ENCODE measurements at places on chromosomes 2 and 18.

DNA sequence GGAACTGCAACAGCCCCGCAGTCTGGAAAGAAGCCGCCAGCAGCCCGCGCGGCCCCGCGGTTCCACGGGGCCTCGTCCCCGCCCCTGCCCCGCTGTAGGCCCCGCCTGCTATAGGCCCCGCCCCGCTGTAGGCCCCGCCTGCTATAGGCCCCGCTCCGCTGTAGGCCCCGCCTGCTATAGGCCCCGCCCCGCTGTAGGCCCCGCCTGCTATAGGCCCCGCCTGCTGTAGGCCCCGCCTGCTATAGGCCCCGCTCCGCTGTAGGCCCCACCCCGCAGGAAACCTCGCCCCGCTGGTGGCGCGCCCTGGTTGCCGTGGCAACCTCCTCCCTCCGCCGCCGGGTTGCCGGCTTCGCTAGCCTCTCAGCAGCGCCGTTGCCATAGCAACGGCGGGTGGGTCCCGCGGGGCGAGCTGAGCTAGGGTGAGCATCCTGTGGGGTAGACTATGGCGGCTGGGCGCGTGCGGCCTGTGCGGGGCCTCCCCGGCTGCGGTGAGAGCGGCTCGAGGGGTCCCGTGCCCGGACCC is 12.2 kb upstream of the KIF1A start:
- DNase-seq, result peak; percentile 99

- DNase-seq, result peak; percentile 48
These were observed 1.3 kb upstream of the LRP2 start for GRCh38 chr2:169363560-169364150.

DNA sequence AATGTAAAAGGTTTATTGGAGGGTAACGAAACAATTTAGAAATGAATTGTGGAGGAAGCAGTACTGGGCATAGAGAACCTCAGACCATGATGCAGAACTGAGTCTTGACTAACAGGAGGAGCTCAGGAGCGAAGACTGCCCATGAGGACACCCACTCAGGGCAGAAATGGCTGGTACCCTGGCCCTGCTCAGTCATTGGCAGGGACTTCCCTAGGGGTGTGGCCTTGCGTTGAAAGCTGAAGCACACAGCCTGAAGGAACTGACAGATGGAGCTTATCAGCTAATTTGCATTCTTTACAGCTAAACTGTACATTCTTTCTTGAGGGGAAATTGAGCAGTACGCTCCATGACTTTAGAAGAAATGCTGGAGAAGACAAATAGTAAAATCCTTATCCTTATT is 57.1 kb downstream of the PDK1 start:
- no peak for DNase-seq

DNA sequence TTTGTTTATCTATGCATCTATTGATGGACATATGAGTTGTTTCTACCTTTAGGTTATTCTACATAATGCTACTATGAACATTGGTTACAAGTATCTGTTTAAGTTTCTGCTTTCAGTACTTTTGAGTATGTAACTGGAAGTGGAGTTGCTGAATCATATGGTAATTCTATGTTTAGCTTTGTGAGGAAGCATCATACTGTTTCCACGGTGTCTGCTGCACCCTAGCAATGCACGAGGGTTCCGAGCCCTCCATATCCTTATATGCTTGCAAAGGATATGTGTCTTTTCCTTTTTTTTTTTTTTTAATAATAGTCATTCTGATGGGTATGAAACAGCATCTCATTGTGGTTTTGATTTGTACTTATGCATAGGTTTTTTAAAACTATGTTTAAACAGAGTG is 83.7 kb downstream of the FMNL2 start:
- peak; percentile 21 for DNase-seq

- no peak for DNase-seq
These were observed 119.2 kb upstream of the TMEM18 start for GRCh38 chr2:796141-796985.

DNA sequence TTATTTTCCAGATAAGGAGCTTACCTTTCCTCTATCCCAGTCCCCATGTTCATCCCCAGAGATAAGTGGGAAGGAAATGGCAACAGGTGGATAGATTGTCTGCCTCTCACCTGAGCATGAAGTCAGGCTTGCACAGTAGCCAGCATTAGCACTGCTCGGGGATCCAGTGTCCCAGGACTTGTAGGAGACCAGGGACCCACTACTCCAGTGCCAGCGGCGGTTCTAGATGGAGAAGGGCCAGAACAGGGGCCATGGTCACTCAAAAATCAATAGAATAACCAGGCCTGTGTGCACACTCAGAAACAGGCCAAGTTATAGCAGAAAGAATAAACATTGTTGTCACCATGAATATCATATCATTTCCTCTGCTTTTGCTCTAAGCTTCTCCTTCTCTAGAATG is 2.4 kb downstream of the REG1B start:
- DNase-seq, result no peak

GRCh38 chr18:67151366-67151765 is 365.2 kb downstream of the DSEL start:
- no peak for DNase-seq

- no peak for DNase-seq
These were observed 195.7 kb upstream of the SESTD1 start for GRCh38 chr2:179460181-179460929.

DNA sequence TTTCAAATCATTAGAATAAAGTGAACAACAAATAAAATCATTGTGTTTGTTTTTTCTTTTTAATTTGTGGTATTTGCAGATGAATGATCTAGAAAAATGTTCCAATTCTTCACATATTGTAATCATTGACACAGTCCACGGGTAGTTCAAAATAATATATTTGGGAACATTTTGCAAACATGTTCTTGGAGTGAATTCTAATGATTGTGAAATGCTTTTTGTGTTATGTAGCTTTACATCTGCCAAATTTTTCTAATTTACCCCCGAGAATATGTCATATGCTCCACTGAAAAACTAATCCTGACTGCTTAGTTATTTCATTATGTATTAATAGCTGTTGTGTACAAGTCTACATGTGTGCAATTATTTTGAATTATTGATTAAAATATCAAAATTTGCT is 1468.4 kb upstream of the NXPH2 start:
- DNase-seq, result no peak

- DNase-seq, result no peak
These were observed 37.7 kb downstream of the RPIA start for GRCh38 chr2:88729061-88729745.

DNA sequence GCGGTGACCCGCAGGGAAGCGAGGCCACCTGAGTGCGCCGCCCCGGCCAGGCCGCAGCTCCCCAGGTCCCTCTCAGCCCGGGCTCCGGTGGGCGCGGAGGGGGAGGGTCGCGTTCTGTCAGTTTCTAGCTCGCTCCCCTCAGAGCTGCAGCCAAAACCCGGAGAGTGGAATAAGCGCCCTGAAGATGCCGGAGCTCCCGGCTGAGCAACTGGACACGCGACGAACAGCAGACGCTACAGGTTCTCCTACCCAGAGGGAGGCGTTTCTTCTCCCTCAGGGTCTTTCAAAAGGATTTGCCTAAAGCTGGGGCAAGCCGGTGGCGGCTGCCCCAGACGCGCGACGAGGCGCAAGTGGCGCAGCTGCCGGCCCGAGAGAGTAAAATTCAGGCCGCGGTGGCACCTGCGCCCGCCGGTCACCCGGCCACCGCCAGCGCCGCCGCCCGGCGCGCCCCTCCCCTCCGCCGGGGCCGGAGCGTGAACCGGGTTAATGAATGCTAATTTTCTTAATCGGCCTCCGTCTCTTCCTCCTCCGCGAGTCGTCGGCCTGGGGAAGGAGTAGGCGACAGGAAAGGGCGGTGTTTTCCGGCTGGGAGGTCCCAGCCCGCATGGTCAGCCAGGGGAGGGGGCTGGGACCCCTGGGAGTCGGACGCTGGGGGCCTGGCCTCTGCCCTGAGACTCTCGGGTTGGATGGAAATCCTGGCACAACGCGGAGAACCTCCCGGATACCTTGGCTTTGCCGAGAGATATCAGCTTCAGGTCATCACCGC is 845 bp upstream of the CDC42EP3 start:
- DNase-seq, result peak; percentile 73

DNA sequence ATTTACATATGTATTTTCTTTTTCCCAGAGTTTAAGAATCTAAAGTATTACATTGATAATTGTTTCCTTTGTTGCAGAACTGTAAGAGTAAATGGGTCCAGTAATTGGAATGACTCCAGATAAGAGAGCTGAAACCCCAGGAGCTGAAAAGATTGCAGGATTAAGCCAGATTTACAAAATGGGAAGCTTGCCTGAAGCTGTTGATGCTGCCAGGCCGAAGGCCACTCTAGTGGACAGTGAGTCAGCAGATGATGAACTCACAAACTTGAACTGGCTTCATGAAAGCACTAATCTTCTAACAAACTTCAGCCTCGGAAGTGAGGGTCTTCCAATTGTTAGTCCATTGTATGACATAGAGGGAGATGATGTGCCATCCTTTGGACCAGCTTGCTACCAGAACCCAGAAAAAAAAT is 183.8 kb upstream of the STON1 start:
- no peak for DNase-seq
